ENCODE measurements at places on chromosomes 7 and 10.

DNA sequence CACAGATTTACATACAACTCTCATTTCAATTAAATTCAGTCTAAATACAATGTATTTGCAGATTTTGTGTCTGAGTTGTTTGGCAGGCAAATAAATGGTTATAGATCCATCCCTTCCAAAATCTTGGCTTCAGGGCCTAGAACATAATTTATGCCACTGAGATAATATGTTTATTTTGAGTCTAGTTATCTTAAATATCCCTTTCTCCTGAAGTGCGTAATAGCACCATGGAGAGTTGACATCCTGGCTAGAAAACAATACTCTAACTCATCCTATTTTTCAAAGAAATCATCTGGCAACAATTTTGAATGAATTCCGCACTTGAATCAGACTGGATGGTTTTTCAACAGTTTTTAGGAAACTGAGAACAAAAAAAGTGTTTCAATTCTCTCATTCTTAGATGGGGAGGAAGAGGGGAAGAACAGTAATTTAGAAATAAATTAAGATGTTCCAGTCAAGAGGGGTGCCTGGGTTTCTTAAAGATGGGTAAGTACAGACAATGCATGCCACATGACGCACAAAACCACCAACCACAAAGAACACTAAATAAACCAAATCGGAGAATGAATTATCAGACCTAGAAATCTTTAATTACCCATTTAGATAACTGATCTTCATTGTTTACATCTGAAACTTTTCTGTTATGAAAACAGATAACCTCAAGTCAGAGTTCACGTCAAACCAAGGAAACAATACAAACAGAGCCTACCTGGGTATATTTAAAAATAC lies 228.7 kb upstream of the PTN start:
- DNase-seq: peak; percentile 70

GRCh38 chr7:20651960-20652544 lies 36.6 kb downstream of the ABCB5 start:
- no peak for DNase-seq

GRCh38 chr10:48206482-48207250 lies 67.8 kb downstream of the FRMPD2 start:
- DNase-seq: no peak

GRCh38 chr10:78963074-78964034 lies 105.4 kb upstream of the ZMIZ1 start:
- no peak for DNase-seq

- no peak for DNase-seq
Observed at GRCh38 chr10:80187465-80188409, 17.6 kb downstream of the ANXA11 start.

DNA sequence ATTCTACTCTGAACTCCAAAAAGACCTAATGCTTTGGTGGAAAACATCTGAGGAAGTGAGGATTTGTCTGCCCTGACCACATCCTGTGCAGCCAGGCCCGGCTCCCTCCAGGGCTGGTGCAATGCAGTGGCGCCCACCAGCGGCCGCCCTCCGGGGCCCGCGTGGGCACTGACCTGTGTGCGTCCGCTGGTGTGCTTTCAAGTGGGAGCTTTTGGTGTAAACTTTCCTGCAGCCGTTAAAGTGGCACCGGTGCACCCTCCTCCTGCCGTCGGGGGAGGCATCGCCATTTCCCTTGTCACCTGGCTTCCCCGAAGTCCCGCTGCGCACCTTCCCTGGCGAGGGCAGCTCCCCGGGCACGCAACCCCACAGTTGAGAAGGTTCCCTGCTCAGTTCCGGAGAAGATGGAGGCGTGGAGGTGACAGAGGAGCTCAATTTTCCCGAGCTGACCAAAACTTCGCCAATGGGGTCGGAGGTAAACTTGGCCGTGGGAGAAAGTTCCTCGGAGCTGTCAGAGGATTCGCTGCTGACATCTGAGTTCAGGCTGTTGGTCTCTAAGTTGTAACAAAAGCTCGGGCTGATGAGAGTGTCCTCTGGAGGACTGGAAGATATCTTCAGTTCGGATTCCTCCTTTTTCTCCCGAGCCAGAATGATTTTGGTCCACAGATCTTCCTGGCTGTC lies 3.4 kb downstream of the KLF6 start:
- DNase-seq: peak; percentile 65

DNA sequence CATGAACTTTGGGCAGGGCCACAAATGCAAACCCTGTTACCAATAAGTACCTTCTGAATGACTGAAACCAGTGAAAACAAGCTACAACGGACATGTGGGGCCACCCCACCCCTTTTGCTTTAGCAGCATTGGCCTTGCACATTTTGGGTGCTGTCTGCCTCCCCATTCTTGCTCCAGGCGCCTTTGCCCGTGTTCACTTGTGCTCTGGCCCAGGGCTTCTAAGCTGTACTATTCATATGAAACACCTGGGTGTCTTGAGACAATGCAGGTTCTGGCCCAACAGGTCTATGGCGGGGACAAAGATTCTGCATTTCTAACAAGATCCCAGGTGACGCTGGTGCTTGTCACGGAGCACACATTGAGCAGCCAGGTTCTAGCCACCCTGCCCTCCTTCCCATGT lies 96.5 kb upstream of the SDK1 start:
- no peak for DNase-seq

GRCh38 chr10:4385231-4385870 lies 440.7 kb upstream of the AKR1E2 start:
- no peak for DNase-seq

DNA sequence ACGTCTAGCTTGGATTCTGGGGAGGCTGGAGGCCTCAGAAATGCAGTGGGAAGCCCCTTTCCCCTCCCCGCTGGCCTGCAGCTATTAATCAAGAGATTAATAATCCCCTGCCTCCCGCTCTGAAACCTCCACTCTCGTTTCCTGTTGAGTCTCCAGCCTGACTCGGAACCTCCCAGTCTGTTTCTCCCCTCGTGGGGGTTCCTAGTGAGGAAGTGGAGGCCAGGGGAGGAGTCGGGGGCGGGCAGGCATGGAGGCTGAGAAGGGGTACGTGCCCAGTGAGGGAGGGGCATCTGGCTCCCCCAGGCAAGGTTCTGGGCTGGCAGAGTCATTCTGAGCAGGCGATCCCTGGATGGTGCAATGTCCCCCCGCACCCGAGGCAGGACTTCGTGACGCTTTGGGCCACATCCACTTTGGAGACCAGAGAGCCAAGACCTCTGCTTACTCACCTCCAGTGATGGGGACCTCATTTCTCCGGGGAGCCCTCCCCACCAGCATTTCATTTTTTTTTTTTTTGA lies 73.6 kb downstream of the COL26A1 start:
- DNase-seq: no peak

DNA sequence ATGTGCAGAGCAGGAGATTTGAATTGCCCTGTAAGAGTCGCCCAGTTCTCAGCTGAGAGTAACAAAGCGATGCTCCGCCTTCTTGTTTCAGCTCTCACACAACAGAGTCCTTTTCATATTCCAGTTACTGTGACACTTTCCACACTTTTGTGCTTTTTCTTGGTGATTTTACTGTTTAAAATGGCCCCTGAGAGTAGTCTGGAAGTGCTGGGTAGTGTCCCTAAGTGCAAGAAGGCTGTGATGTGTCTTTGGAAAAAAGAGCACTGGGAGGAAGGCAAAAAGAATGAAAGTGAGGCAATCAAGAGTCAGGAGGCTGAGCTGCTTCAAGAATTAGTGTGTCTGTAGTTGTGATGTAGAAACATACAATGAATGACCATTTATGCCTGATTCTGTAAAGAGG lies 201.2 kb upstream of the SEMA3E start:
- DNase-seq: no peak

GRCh38 chr10:129725890-129726631 lies 238.0 kb downstream of the EBF3 start:
- DNase-seq: no peak

GRCh38 chr7:1794888-1795542 lies 124.9 kb downstream of the ELFN1 start:
- DNase-seq: no peak

GRCh38 chr7:77550586-77550985 lies 13.5 kb downstream of the PTPN12 start:
- DNase-seq: peak; percentile 22

- no peak for DNase-seq
Observed at GRCh38 chr10:117483056-117483590, 59.4 kb upstream of the EMX2 start.

- DNase-seq: no peak
Observed at GRCh38 chr7:151851782-151852181, 25.1 kb downstream of the PRKAG2 start.

- no peak for DNase-seq
Observed at GRCh38 chr7:113200281-113200680, 81.9 kb upstream of the SMIM30 start.

GRCh38 chr7:70572571-70572970 lies 559.4 kb upstream of the GALNT17 start:
- no peak for DNase-seq

- no peak for DNase-seq
Observed at GRCh38 chr10:95963202-95963990, 55.6 kb downstream of the CC2D2B start.

DNA sequence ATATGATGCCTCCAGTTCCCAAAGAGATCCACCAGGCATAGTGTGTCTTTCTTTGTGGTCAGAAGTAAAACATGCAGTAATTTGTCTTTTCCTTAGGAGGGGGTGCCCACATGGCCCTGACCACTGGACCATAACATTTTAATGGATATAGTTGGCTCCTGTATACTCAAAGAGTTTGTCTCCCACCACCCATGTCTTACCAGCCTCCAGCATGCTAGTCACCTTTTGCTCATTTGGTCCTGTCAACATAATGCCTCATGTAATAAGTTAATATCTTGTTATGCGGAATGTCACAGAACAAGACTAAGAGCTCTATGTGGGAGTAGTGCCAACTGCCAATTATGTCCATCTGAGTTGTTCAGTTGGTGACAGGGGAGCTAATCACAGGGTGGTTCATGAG lies 83.4 kb upstream of the IFRD1 start:
- no peak for DNase-seq

DNA sequence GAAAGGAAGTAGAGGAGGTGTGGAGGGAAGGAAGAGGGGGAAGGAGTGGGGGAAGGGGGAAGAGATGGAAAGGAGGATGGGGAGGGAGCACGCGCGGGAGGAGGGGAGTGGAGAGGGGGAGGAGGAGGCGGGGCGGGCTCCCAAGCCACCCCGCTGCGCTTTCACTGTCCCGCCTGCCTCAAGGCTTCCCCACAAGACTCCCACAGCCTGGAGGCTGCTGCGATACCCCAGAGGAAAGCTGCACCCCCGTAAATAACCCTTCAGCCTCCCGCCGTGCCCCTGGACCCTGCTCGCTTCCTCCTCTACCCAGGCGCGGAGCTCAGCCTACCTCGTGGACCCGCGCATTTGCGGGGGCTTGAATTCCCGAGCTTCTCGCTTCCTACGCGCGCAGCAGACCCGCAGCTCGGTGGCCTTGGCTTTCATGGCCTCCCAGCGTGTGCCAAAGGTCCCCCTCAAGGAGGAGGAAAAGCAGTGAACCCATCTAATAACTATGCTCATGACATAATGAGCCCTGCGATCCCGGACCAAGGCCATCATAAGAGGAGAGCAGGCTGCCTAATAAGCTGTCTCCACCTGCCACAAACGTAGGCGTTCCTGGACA lies at the start of gene C10orf67:
TSS of gene C10orf67 (minus strand) at position 557 of the 601 bp plus-strand sequence. CDS start at position 534, 23 bp downstream.
- DNase-seq: peak; percentile 15

- DNase-seq: no peak
Observed at GRCh38 chr7:26005683-26006410, 146.2 kb upstream of the NFE2L3 start.
